Breast epithelium (tissue), 4 donors: ENCODE measurements at places on chromosomes 3 and 15. TPM values are rescaled to one million over a fixed set of nuclear protein-coding genes. Genes with fewer than 3 reads are reported as not detected.
A peak's percentile ranks its signal among the peaks of the same experiment; 100 is the strongest.

The ZCWPW2 gene
- 1.1 TPM for total RNA-seq

- no peak for DNase-seq
These were observed 476.9 kb downstream of the NR2F2 start for GRCh38 chr15:96807361-96807760.

DNA sequence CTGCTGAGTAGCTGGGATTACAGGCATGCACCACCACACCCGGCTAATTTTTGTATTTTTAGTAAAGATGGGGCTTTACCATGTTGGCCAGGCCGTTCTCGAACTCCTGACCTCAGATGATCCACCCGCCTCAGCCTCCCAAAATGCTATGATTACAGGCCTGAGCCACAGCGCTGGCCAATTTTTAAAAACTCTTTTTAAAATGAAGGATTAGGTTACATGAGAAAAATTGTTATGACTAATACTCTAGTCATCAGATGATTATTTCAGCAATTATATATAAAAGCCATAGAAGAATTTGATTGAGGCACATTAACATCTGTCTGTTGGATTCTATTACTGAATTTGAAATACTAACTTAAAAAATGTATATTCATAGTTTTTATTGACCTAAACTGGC, 134.1 kb upstream of the MNS1 start:
- DNase-seq: no peak

- peak; percentile 48 for DNase-seq
These were observed 24.2 kb downstream of the ABHD2 start for GRCh38 chr15:89112341-89112971.

GRCh38 chr3:171446301-171446700, 13.9 kb downstream of the TNIK start:
- no peak for DNase-seq

DNA sequence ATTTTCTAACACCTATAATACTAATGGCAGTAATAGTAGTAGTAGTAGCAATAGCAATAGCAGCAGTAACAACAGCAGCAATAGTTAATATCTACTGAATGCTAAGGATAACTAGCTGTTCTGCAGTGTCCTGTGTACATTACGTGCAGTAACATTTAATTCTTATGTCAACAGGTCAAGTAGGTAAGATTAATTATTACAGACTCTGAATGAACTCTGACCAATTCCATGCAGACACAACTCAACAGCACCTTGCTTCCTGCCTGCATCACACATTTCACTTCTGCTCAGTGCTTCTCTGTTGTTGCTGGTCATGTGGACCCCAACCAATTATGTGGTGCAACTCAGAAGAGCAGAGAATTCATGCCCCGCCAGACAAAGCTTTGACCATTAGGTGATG, 39.9 kb upstream of the ARHGEF26 start:
- DNase-seq: no peak

DNA sequence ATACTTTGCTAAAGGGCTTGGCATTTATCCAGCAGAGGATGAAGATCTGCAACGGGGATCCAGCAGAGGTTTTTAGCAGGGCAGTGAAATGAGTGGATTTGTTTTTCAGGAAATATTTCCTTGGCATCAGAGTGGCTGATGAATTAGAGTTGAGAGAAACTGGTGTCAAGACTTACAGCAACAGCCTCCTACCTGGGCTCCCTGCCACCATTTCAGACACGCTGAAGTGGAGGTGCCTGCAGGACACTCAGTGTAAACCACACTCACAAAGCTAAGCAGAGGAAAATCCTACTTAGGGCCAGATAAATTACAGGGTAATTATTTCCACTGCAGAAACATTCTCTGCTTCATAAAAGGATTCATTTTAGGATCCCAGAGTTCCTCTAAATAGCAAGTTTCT, 519.7 kb downstream of the FGF12 start:
- no peak for DNase-seq
